ENCODE measurements at places on chromosomes 13 and 19.
A peak's percentile ranks its signal among the peaks of the same experiment; 100 is the strongest.

- DNase-seq: no peak
Measured at GRCh38 chr19:8910775-8911414, 78.7 kb downstream of the MBD3L1 start.

DNA sequence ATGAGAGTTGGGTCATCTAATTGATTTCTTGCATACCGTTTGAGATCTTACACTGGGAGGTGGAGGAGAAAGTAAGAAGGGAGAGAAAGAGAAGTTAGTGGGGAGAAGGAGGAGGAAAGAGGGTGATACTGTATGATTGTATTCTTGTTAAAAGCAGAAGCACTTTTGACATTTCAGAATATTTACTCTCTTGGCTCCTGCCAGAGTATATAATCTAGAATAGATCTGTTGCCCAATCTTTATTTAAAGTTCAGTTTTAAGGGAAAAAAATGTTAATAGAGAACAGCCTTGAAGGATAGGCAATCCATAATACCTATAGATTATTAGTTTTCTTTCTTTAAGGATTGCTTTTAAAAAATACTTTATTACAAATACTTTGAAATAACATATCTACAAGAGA, 41.5 kb downstream of the PDS5B start:
- no peak for DNase-seq

DNA sequence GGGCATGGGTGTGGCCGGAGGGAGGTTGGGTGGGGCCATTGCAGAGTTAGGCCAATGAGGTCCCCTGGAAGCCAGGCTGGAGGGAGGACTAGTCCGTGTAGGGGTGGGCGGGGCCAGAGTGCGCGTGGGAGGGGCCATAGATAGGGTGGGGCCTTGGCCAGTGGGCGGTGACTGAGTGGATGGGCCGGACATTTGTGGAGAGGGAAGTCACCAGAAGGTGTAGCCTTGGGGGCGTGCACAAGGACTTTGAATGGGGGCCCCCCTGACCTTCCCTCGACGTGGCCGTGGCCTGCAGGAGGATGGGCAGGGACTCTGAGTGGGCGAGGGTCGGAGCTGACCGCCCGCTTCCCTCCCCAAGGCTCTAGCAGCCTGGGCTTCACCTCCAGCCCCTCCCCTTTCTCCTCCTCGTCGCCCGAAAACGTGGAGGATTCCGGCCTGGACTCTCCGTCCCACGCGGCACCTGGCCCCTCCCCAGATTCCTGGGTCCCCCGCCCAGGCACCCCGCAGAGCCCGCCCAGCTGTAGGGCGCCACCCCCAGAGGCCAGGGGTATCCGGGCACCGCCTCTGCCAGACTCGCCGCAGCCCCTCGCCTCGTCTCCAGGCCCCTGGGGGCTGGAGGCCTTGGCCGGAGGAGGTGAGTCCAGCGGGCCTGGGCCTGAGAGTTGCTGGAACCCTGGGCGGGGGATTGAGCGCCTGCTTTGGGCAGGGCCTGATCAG, 16.5 kb upstream of the B3GNT3 start:
- peak; percentile 48 for DNase-seq

GRCh38 chr13:98937911-98938381, 39.9 kb downstream of the DOCK9 start:
- DNase-seq: no peak

DNA sequence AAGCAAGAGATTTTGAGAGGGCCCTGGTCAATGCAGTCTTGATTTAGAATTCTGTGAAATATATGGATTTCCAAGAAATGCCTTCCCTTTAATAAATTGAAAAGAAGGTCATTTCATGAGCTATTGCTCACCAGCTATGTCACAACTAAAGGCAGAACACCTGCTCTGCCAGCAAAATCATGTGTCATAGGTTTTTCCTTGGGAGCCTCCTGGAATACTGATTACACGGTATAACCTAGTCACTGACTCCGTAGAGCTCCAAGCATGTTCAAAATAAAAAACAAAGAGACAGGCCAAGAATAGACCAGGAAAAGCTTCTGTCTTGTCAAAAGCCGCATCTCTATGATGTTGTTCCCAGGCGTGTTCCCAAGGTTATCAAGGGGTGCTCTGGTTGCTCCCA, 45.5 kb downstream of the HSPH1 start:
- no peak for DNase-seq

- no peak for DNase-seq
Measured at GRCh38 chr13:51879133-51879532, 17.4 kb downstream of the CCDC70 start.

GRCh38 chr19:55703790-55704215, 28.8 kb downstream of the EPN1 start:
- peak; percentile 29 for DNase-seq

- no peak for DNase-seq
Measured at GRCh38 chr13:77919246-77919920, 752 bp upstream of the EDNRB start.

GRCh38 chr13:55345224-55345623, 1795.5 kb upstream of the PRR20A start:
- no peak for DNase-seq

GRCh38 chr13:110581506-110582185, 20.1 kb upstream of the RAB20 start:
- DNase-seq: no peak

DNA sequence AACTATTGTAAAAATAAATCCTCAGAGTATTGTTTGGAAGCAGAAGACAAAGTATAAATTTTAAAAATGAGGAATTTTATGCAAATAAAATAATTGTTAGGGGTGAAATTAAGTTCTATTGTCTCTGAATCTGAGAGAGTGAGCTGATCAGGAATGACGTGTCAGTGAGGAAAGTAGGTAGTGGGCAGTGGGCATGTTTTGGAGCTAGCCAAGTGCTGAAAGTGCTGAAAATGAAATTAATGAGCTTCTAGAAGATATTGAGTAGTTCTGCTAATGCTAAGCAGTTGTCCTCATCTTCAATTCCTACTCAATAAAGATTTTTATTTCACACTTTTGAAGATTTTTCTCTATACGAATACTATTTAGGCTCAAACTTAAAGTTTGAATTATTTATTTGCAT, 1167.8 kb upstream of the PCDH20 start:
- DNase-seq: no peak

DNA sequence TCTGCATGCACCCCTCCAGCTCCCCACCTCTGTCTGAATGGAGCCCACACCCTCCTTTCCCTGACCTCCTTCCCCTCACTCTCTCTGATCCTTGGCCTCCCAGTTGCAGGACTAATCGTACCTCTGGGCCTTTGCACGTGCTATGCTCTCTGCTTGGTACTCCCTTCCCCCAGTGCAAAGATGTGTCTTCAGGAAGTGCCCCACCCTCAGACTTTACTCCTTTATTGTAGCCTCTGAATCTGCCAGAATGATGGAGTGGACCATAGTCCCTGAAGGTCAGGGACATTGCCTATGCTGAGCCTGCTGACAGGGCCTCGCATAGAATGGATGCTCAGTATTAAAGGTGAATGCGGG, 1.3 kb upstream of the JUND start:
- DNase-seq: peak; percentile 51

DNA sequence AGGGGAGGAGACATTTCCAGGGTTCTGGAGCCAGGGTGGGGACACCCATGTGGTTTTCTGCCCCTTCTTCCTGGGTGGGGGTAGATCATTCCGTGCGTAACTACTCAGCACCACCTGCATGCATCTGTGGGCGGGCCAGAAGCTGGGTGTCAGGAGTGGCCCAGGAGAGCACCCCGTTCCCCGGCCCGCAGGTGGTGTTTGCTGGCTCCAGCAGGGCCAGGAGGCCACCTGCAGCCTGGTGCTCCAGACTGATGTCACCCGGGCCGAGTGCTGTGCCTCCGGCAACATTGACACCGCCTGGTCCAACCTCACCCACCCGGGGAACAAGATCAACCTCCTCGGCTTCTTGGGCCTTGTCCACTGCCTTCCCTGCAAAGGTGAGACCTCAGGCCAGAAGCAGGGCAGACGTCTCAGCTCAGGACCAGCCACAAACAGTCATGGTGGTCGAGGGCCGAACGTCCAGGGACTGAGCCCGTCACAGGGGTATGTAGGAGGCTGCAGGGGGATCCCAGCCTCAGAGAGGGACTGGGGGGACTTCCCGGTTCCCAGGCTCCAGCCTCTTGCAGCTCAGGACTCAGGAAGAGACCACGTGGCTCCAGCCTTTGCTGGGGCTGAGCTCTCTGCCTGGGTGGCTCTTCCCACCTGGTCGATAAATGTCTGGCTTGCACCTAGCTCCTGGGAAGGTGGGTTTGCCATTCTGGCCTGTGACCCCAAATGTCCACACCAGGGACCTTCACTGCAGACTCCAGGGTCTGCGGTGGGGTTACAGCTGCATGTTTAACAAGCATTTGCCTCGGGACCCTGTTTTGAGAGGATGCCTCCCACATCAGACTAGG, 1.6 kb downstream of the FSTL3 start:
- DNase-seq: no peak

DNA sequence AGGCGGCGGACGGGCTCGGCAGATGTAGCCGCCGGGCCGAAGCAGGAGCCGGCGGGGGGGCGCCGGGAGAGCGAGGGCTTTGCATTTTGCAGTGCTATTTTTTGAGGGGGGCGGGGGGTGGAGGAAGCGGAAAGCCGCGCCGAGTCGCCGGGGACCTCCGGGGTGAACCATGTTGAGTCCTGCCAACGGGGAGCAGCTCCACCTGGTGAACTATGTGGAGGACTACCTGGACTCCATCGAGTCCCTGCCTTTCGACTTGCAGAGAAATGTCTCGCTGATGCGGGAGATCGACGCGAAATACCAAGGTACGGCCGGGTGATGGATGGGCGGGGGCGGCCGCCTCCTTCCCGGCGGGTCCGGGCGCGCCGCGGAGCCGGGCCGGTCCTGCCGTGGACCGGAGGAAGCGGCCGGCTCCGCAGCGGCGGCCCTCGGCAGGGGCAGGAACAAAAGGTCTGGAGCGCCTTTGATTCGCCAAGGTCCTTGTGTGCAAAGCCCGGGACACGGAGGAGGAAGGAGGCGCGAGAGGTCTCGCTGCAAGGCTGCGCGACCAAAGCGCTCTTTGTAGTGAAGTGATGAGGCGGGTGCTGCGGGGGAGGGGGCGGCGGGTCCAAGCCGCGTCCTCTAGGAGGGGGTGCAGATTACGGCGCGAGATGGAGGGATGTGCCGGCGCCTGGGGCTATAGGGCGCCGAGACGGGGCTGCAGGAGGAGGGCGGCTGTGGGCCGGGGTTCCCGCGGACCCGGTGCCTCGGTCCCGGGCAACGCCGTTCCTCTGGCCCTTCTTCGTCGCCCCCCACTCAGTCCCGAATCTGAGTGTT, 689 bp downstream of the ING1 start:
- DNase-seq: peak; percentile 82

GRCh38 chr13:89688918-89689317, 1658.6 kb upstream of the MIR17HG start:
- no peak for DNase-seq

GRCh38 chr13:77810878-77811277, 107.8 kb downstream of the EDNRB start:
- no peak for DNase-seq

DNA sequence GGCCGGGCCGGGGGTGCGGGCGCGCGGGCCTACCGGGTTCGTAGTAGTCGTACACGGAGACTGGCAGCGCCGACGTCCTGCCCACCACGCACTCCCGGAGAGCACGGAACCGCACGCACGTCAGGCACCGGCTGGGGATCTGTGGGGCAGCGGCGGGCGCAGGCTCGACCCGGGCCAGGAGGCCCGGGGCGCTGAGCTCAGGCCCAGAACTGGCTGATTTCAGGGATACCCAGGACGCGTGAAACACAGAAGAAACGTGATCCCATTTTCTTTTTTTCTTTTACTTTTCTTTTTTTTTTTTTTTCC, 9.0 kb downstream of the F2RL3 start:
- DNase-seq: peak; percentile 5

GRCh38 chr13:36094478-36094877, 36.7 kb downstream of the DCLK1 start:
- DNase-seq: no peak

DNA sequence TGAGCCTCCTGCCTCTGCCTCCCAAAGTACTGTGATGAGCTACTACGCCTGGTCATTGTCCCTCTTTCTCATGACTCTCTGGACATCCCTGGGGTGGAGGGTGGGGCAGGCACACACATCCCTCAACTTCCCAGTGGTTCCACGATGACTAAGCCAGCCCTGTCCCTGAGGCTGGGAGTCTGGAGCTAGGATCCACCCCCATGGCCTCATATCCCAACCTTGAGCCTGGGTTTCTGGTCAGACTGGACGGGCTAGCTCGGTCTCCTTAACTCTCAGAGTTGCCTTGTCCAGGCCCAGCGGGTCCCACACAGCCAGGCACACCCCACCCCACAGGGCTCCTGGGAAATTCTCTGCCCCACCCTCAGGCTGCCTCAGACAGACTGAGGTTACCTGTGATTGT, 19.6 kb downstream of the IER2 start:
- no peak for DNase-seq

DNA sequence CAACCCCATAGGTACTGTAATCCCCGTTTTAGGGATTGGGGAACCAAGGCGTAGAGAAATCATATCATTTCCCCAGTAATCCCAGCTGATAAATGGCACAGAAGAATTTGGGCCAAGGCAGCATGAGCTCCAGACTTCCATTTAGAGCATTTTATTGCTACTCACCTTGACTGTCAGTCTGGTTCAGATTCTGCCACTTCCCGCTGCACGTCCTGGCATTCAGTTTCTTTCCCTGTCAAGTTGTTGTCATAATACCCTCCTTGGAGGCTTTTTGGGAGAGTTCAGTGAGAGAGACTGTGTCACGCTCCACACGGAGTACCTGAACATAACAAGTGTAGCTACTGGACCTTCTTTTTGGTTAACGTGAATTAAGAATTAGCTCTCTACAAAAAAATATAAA, 7.5 kb upstream of the C1QTNF9 start:
- no peak for DNase-seq

DNA sequence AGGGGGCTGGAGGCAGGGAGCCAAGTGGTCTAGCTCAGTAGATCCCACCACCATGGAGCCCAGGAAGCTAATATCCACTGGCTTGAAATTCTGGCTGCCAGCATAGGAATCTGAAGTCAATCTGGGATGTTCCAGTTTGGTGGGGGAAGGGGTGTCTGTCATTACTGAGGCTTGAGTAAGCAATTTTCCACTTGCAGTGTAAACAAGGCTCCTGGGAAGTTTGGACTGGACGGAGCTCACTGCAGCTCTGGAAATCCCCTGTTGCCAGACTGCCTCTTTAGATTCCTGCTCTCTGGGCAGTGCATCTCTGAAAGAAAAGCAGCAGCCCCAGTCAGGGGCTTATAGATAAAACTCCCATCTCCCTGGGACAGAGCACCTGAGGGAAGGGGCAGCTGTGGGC, 349.2 kb upstream of the KLHL1 start:
- no peak for DNase-seq

- no peak for DNase-seq
Measured at GRCh38 chr13:87590518-87590917, 80.7 kb upstream of the SLITRK5 start.

- no peak for DNase-seq
Measured at GRCh38 chr19:5144545-5145179, 175.7 kb downstream of the KDM4B start.

DNA sequence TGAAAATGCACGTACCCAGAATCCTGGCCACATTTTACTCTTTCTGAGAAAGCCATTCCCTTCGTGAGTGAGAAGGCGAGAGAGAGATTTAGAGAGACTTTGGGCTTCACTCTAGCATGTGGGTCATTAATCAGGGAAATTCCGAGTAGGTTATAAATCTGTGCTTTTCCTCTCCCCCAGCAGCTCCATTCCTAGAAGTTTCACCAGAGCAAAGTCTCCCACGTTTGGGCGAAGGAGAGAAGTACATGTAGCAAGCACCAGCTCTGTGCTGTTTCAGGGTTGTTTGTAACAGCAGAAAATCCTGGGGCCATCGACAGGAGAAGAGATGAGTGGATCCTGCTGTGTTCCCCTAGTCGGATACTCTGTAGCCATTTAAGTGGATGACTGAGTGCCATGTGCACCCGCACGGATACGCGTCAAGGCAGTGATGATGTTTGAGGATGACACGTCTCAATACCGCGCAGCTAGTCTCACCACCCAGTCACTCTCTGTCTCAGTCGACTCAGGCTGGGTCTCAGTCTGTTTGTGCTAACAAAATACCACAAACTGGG, 131.8 kb upstream of the PEG3 start:
- no peak for DNase-seq

Measured in CD4-positive, alpha-beta T cell treated with Interleukin-1 beta for 1 hour (primary cell).